NCI-H2227 treated with DMSO at 0.1 percent for 48 hours (cell line): ENCODE measurements at places on chromosomes 13 and 19.

DNA sequence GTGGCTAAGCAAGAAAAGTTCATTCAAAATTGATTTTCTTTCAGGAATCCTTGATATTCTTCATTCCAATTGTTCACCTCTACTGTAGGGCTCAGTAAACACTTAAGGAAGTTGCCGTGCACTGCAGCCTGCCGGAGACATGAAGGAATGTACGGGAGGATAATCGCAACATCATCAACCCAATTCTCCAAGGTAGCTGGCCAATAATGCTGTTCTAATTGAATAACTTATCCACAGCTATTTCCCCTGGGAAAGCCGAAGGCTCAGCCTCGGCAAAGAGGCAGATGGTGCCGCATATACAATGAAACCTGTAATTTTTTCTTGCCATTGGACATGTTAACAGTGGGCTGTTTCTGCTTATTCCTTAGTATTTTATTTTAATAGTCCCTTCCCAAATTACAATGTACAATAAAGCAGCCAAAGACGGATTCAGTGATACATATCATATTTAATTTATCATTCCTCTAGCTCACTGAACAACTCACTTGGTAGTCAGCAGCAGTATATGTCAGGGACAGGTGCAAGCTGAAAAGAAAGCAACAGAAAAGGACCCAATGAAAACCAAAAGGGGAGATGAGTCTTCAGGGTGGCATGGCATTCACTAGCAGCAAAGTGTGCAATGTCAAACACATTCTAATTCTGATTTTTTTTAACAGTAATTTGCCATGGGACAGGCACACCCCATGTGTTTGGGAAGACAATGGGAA, 420.5 kb upstream of the KLF12 start:
- peak; percentile 43 for DNase-seq

- DNase-seq, result no peak
These were observed 932.0 kb downstream of the SLITRK6 start for GRCh38 chr13:84867246-84867645.

DNA sequence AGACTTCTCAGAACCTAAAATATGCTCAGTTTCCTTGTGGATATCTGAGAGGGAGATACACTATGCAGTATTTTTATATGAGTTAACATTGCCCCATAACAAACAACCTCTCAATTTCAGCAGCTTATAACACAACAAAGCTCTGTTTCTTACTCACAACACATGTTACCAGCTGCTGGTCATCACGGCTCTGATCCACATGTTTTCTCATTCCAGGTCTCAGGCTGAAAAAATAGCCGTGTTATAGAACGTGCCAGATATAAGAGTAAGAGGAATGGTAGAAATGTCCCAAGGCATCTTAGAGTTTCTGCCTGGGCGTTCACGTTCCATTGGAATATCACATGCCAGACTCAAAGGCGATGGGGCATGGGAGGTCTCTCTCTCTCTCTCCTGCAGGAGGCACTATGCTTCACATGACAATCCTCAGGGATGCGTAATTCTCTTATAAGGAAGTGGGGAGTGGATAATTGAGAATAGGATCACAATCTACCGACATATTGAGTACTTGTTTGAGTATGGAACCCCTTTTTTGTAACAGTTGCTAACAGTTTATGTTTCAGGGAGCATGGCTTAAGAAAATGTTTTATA, 246.6 kb downstream of the NHLRC3 start:
- DNase-seq, result no peak

DNA sequence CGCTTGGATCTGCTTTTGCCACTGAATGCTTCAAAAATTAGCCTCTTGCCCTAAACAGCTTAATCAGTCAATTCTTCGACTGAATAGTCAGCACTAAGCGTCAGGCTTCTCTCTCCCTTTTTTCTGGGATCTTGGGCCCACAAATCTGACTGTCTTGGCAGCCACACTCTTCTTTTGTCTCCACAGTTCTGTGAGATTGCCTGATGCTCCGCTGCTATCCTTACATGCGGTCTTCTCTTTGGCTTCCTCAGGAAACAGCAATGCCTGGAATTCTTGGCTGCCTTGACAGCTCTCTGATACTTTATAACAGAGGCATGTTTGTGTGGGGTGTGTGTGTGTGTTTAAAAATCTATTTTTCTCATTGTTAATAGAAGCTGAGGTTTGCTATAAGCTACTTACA, 32.6 kb downstream of the ERCC5 start:
- no peak for DNase-seq
